ENCODE measurements at places on chromosomes 7 and 10.

GRCh38 chr10:5629303-5630111, 36.9 kb downstream of the ASB13 start:
- peak; percentile 89 for DNase-seq

DNA sequence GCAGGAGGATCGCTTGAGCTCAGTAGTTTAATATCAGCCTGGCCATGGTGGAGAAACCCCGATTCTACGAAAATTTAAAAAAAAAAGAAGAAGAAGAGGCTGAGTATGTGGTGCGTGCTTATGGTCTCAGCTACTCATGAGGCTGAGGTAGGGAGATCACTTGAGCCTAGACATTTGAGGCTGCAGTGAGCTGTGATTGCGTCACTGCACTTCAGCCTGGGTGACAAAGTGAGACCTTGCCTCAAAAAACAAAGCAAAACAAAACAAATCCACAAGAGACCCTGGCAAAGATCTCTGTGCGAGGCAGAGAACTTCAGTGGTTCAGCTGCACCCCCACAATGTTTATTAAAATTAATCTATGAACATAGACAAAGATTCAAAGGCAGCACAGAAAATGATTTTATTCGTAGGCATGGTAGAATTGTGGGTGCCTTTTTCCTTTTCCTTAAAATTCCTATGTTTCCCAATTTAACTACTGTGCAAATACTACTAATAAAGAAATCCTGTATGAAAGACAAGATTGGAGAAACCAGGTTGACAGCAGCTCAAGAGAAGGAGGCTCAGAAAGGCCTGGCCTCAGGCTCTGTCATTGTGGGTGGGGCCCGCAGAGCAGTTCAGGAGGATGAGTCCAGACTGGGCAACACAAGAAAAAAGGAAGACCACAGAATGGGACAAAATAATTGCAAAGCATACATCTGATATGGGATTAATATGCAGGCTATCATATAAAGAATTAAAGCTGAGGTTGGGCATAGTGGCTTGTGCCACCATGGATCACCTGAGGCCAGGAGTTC, 24.5 kb upstream of the PURB start:
- DNase-seq: no peak

DNA sequence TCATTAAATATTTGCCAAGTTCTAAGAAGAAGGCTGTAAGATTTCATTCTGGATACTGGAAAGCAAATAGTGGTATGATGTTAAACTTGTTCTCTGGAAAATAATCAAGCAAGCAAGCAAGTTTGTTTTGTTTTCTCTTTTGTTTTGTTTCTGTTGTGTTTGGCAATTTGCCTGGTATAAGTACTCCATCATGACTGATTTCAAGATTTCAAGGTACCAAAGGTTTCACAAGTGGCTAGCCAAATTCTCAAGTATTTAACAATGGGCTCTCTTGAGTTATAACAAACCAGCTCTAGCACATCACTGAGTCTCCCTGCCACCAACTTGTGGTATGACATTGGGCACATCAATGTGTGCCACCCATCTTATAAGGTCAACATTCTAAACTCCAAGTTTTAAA, 151.7 kb upstream of the IGFBP3 start:
- no peak for DNase-seq

DNA sequence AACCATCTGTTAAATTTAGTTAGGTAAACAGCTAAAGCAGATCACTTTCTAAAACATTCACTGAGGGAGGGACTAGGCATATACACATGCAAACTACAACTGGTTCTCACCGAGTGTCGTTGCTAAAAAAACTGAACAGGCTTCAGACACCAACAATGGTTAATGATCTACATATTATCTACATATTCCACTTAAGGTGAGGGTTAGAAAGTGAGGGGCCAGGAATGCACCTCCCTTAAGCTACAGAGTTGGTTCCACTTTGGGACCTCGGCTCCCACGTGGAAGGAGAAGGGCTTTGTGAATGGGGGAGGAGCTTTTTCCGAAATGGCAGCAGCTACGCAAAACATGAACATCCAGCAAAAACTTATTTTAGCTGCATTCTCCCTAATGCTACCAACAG, 5.8 kb downstream of the CTBP2 start:
- DNase-seq: no peak

DNA sequence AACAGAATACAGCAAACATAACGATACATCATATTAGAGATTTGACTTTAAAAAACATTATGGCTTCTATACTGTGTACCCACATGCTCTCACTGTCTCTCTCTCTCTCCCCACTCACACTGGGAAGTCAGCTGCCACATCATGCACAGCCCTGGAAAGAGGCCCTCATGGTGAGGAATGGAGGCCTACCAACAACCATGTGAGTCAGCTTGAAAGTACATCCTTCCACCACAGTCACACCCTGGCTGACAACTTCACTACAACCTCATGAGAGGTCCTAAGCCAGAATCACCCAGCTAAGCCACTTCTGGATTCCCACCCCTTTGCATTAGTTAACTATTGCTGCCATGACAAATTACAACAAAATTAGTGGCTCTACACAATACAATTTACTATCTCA, 23.3 kb upstream of the GPR22 start:
- no peak for DNase-seq

GRCh38 chr10:28959850-28960501, 282.7 kb downstream of the BAMBI start:
- no peak for DNase-seq

DNA sequence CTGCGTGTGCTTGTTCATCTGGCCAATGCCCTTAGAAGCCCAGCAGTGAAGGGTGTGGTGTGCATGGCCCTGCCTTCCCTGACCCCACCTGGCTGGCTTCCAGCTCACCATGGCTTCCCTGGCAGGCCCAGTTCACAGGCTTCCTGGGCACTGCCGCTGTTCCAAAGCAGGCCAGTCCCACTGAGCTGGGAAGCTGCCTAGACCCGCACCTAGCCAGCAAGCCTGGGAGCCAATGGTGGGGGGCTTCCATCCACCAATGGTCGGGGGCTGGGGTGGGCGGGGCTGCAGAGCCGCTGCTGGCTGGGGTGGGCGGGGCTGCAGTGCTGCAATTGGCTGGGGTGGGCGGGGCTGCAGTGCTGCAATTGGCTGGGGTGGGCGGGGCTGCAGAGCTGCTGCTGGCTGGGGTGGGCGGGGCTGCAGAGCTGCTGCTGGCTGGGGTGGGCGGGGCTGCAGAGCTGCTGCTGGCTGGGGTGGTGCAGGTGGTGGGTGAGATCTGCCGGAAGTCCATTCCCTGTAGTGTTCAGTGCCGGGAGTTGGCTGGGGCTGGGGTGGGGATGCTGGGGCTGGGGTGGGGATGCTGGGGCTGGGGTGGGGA, 12.4 kb downstream of the CALY start:
- peak; percentile 84 for DNase-seq

GRCh38 chr10:116748471-116748870, 6.1 kb upstream of the HSPA12A start:
- no peak for DNase-seq

DNA sequence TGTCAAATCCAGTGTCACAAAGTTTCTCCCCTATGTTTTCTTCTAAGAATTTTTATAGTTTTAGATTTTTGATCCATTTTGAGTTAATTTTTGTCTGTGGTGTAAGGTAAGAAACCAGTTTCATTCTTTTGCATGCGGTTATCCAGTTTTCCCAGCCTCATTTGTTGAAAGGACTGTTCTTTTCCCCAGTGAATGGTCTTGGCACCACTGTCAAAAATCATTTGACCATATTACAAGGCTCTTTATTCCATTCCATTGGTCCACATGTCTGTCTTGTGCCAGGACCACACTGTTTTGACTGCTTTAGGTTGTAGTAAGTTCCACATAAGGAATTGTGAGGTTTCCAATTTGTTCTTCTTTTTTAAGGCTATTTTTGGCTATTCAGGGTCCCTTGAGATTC, 64.0 kb downstream of the INPP5A start:
- no peak for DNase-seq

- DNase-seq: no peak
These were observed 11.9 kb downstream of the TWIST1 start for GRCh38 chr7:19105546-19105945.

GRCh38 chr10:103889121-103889720, 28.8 kb downstream of the STN1 start:
- DNase-seq: no peak

- DNase-seq: no peak
These were observed 140.1 kb upstream of the ZNF92 start for GRCh38 chr7:65233409-65234034.

GRCh38 chr10:51389415-51390321, 309.7 kb downstream of the CSTF2T start:
- DNase-seq: peak; percentile 51

- no peak for DNase-seq
These were observed 57.1 kb upstream of the RHOBTB1 start for GRCh38 chr10:61000769-61001730.

DNA sequence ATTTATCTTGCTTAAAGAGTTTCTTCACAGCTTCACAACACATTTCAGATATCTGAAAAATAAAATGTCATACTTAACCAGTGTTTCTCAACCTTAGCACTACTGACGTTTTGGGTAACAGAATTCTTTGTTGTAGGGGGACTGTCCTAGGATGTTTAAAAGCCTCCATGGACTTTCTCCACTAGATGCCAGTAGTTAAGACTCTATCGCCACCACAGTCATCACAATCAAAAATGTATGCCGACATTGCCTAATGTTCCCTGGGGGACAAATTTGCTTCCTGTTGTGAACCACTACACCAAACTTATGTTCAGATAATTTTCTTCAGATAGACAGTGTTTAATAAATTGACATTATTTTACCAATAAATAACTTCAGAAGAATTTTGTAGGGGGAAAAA, 13.4 kb downstream of the NOC3L start:
- DNase-seq: no peak

GRCh38 chr7:3461923-3462322, 160.9 kb downstream of the SDK1 start:
- no peak for DNase-seq

- no peak for DNase-seq
These were observed 69.0 kb downstream of the DKK1 start for GRCh38 chr10:52383088-52383487.

DNA sequence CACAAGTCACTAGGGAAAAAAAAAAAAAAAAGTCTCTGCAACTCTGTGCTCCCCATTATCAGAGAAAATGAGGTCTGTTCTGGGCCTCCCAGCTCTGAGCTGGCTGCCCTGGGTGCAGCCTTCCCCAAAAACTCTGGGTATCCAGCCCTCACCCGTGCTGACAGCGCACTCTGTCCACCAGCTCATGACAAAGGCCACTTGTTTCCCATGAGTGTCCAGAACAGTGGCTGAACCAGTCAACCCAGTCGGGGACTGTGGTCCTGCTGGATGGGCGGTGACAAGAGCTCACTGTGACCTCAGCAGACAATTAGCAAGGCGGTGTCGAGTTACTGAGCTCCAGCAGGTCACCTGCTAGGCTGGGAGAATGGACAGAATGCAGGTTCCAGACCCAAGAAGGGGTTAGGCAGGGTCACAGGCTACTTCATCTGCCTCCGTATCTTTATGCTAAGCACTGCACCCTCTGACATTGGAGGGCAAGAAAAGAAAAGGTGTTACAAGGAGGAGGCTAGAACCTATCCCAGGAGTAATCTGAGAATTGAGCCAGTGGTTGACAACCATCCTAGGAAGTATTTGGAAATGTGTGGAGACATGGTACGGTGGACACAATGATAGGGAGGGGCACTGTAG, 37.2 kb downstream of the DLG5 start:
- DNase-seq: no peak

DNA sequence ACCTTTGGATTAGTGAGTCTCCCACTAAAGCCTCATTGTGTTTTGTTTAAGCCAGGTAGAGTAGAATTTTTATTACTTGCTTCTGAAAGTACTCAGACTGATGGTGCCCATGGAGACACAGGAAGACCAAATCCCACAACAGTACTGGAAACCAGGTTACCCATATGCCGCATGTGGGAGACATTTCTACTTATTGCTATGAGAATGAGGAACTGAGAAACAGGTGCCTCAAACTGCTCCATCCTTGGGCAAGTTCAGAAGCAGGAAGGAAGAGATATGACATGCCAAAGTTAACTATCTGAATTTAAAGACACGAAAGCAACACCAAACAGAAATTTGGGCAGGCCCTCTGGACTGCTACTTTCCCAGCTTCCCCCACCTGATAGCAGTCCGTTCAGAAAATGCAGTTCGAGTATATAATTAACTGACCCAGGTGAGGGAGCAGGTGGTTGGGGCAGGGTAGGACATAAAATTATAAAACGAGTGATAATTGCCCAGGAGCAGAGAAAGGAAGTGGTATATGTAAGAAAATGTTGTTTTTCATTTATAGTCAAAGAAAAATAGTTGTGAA, 382.3 kb upstream of the MTPN start:
- DNase-seq: peak; percentile 95

GRCh38 chr7:36673703-36674102, 50.6 kb downstream of the AOAH start:
- no peak for DNase-seq

- DNase-seq: no peak
These were observed 3.3 kb downstream of the EGR2 start for GRCh38 chr10:62812672-62813439.

DNA sequence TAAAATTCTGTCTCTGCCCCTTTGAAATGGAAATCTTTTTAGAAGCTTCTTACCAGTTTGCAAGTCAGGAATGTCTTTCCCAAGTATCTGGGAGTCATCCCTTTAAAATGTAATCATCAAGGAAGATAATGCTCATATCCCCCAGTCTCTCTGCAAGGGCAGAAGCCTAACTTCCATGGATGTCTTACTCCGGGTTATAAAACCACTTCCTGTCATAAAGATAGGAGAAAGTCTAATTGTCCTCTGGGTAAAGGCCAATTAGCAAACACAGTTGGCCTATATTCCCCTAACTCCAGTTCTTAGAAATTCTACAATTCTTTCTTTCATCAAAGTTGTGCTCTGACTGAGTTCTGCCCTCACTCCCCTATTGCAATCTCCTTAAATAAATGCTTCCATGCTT, 1631.5 kb upstream of the LRRTM3 start:
- DNase-seq: no peak

DNA sequence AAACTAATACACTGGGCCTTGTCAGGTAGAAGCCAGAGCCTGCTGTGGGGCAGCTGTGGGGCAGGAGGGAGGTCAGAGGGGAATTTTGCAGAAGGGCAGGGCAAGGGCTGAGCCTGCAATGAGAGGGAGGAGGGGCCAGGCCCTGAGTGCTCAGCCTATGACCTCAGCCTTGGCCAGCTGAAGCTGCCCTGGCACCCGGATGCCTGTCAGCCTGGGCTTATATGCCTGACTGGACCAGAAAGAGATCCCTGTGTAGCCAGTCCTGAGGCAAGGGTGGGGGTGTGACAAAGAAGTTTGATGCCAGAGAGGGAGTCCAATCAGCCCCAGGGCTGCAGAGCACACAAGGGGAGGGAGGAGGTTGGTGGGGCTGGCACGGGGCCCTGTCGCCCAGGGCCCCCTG, 22.3 kb upstream of the PRRT4 start:
- DNase-seq: no peak

DNA sequence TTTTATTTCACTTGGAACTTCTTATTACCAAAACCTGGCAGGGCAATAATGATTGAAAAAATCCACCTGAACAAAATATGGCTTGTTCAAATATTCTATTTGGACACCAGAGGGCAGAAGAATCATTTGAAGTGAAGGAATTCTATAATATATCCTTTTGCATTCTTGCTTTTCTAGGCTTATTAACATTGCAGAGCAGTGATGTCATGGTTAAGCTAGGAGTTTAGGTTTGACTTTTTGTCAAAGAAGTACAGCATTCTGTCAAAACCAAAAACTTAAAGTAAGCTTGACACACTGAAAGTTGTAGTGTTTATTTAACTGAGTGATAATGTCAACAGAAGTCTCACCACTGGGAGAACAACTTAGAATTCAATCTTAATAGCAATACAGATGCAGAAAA, 156.0 kb downstream of the SEMA3D start:
- DNase-seq: peak; percentile 34

Measured in OCI-LY7 (cell line).